NCI-H1417 treated with DMSO at 0.1 percent for 48 hours (cell line): ENCODE measurements at places on chromosomes 7 and 10.

DNA sequence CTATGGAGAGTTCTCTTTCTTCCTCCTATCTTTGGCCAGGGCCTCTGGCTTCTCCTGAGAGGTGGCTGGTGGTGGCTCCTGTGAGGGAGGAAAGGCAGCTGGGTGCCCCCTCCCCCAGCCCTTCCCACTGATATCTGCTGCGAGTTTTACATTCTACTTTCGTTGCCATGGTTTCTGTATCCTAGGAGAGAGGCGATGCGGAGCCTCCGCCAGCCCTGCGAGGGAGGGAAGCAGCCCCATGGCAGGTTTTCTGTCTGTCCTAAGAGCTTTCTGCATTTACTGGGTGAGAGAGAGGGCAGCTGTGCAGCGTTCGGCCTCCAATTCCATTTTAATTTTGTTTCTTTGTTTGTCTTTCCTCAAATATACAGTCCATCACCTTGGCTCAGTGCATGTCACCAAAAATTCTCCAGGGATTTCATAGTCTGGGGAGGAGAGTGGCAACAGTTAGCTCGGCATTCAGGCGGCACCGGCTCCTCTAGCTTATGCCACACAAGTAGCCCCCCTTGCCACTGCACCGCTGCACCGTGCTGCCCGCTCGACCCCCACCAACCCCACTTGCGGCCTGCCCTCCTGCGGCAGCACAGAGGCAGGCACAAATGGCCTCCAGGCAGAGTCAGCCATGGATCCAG lies 20.4 kb downstream of the DNAJB12 start:
- DNase-seq: peak; percentile 71

- no peak for DNase-seq
Observed at GRCh38 chr7:41385996-41386395, 316.9 kb downstream of the INHBA start.

- DNase-seq: no peak
Observed at GRCh38 chr10:35306852-35307251, 29.5 kb upstream of the CCNY start.

- DNase-seq: no peak
Observed at GRCh38 chr7:7254908-7255307, 72.6 kb downstream of the C1GALT1 start.

GRCh38 chr10:132676193-132676891 lies 109.6 kb downstream of the NKX6-2 start:
- no peak for DNase-seq

DNA sequence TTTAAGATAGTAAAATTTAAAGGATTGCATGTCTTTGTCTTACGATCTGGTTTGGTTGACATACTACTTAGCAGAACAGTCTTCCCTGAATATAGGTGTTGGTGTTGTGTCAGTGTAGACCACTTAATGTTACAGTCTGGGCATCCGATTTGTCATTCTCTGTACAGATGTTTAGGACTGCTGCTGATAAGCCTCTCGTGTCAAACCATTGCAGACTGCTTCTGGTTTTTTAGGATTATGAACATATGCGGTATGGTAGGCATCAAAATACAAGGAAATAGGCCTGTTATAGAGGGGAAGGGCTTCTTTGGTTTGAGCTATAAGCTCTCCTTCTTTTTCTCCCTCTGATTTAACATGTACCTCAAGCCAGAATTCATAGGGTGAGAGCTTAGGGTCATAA lies 7.4 kb downstream of the CYP3A43 start:
- DNase-seq: no peak

- DNase-seq: no peak
Observed at GRCh38 chr10:101807158-101807557, 11.1 kb downstream of the OGA start.

DNA sequence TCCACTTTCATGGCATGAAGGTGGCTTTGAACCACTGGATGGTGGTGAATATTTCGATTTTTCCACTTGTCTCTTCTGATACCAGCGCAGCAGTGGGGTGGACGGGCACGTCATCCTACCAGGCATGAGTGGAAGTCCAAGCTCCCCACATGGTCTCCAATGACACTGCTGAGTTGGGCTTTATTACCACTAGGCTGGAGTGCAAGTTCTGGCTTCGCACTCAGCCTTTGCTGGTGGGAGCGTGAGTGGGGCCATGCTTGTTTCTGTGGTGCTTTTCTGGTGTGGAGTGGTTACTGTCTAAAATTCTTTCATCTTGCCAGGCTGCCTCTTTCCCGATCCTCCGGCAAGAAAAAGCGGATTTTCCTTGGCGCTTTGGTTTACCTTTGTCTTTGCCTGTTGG lies 70.1 kb upstream of the SDK1 start:
- no peak for DNase-seq

DNA sequence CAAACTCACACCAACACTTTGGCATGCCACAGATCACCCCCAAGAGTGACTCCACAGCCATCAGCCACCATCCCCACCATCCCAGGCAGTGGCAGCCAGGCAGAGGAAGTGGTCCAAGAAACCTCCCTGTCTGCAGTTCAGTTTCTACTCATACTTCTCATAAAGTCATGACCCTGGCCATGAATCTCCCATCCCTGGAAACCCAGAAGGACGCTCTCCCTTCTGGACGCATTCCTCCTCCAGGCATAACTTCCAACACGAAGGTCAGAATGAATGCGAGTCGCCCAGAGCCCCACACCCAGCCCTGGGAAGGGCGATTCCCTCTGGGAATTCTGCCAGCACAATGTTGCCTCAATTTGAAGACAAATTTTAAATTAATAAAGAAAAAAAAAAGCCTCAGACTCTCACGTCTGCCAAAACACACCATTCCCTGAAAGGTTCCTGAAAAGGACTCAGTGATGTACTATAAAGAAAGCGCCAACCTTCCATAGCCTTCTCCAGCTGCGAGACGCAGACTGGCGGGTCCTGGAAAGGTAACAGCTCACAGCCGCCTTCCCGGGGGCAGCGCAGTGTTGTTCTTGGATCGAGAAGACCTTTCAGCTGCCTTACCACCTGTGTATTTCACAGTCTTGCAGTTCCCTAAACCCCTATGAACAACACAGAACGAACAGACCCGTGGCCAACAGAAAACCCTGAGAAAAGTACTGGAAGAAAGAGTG lies 307.6 kb downstream of the FRMD4A start:
- DNase-seq: no peak

DNA sequence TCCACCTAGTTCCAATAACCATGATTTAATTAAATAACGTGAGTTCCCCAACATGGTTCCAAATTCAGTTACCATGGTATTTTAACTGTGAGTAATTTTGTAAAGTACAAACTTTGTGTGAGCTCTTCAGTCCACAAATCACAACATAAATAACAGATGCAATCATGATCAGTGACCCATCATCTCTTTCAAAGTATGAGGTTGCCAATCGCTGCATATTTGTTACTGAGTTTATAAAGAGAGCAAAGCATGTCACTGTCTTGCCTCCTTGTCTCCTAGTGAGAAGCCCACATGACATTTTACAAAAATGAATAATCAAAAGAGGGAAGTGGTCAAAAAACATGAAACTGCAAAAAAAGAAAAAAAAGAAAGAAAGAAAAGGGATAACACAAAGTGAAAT lies 69.1 kb upstream of the PDSS1 start:
- DNase-seq: no peak

GRCh38 chr10:133302230-133302629 lies 6.4 kb downstream of the TUBGCP2 start:
- no peak for DNase-seq

DNA sequence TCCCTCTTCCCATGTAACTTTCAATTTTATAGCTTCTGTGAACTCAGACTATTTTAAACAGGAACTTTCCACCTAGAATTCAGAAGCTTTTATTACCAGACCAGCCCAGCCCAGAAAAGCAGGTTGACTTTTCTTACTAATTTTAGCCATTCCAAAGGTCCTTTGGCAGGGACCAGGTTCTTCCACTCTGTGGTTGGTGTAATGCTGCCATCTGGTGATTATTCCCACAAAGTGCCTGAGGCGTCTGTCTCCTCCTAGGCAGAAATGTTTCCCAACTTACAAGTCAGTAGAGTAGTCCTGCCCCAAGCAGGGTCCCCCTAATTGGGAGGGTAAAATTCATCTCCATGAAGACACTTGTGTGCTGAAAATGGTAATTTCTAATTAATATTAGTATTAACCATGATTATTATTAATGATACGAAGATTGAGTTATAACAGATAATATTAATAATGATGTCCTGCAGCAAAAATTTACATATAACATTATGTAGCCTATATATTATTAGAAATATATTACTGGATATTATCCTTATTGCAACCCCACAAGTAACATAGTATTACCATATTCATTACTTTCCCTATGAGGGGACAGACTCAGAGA lies 53.0 kb upstream of the PPP1R17 start:
- peak; percentile 44 for DNase-seq

- DNase-seq: no peak
Observed at GRCh38 chr7:137449016-137449415, 105.5 kb upstream of the PTN start.

GRCh38 chr10:78919181-78919966 lies 149.4 kb upstream of the ZMIZ1 start:
- DNase-seq: no peak

DNA sequence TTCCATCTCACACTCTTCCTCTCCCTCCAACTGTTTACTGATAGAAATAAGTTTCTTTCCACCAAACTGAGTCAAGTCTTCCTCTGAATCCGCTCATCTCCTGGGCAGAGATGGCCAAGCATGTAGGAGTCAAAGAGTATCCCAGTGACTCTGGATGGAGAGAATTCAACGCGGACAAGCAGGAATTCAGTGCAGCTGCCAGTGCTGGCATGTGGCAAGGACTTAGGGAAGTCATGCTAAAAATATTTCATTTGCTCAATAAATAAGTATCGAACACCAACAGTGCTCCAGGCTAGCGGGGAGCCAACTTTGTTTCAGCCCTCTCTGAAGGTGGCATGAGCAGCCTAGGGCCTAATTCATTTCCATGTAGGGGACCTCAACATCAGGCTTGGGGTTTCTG lies 351.6 kb upstream of the ZMIZ1 start:
- no peak for DNase-seq

- DNase-seq: no peak
Observed at GRCh38 chr10:5411941-5412276, 448 bp upstream of the NET1 start.

DNA sequence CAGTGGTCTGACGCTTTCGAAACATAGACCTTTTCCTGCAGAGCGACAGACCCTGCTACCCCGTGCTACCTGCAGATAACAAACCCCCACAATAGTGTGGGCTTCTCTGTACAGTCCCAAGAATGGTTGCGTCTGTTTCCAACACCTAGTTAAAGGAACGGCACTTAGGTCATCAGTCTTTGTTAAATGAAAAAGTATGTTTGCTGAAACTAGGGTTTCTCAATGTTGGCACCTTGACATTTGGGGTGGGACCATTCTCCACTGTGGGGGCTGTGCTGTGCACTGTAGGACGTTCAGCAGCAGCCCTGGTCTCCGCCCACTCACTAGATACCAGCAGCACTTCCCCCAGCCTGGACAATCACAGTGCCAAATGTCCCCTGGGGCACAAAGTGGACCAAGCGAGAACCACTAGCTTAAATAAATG lies 13.7 kb downstream of the TECTB start:
- DNase-seq: no peak

- no peak for DNase-seq
Observed at GRCh38 chr10:38072552-38072951, 21.6 kb upstream of the ZNF37A start.

GRCh38 chr7:99624484-99624883 lies 7.7 kb downstream of the ZSCAN25 start:
- DNase-seq: no peak

- DNase-seq: no peak
Observed at GRCh38 chr7:90337106-90337505, 9.4 kb upstream of the GTPBP10 start.

DNA sequence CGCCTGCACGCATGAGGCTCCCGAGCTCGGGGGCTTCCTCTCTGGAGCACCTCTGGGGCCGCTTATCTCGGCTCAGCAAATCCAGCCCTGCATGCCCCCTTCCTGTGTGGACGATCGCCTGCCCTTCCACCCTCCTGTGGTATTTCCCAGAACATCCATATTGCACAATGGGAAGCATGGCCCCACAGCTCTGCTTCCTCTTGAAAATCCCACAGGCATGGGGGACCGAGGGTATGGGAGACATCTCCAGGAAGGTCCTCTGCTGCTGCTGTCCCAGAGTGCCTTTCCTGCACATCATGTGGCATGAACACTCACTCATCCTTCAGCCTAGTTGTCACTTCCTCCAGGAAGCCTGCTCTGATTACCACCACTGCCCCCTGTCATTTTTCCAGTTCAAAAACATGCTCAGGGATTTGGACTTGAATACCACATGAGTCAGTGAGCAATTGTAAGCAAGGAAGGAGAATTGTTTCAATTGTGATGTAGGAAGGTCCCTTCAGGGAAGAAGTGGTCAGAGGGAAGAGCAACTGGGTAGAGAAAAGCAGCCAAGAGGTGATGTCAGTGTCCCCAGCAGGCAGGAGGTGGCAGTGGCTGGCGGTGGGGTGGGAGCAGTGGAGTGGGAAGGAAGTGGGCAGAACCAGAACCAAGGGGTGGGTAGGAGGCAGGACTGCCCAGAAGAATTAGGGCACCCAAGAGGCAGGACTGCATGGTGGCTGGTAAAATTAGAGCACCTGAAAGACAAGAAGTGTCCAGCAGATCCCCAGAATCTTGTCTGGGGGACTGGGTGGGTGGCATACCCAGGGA lies 67.5 kb upstream of the ZMIZ1 start:
- no peak for DNase-seq

DNA sequence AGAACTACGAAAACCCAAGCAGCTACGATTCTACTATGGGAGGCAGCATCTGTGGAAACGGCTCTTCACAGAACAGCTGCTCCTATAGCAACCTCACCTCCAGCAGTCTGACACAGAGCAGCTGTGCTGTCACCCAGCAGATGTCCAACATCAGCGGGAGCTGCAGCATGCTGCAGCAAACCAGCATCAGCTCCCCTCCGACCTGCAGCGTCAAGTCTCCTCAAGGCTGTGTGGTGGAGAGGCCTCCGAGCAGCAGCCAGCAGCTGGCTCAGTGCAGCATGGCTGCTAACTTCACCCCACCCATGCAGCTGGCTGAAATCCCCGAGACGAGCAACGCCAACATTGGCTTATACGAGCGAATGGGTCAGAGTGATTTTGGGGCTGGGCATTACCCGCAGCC lies 81.6 kb upstream of the SAMD8 start:
- DNase-seq: no peak

DNA sequence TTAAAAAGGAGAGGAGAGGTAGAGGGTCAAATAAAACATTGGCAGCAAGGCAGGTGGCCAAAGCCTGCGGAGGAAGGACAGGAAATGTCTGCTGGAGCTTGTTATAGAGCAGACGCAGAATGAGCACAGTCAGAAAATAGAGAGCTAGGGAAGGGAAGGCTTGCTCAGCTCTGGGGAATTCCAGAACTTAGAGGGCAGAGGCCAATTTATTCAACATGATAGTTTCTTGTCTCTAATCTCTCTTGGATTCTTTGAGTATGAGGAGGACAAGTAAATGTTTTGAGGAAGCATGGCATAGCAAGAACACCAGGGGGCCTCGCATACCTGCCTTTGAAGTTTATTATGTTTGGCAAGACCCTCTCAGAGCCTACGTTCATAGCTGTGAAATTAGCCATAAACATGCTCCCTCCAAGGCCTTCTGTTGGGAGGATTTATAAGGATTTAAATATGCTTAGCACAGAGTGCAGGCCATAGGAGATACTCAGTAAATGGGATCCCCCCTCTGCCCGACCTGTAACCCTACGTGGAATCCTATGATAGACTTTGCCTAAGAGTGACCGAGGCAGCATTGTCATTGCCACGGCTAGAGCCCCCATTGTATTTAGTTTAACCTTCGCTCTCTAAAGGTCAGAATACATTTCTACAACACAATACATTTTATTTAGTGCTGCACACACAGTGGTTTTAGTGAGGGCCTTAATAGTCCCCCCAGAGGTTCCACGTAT lies 293.9 kb downstream of the CCDC3 start:
- DNase-seq: no peak
